ENCODE measurements at places on chromosomes 12 and 14.

GRCh38 chr12:48349471-48349870, 1.2 kb downstream of the ZNF641 start:
- DNase-seq: no peak

GRCh38 chr14:80003138-80003537, 208.2 kb downstream of the DIO2 start:
- DNase-seq: peak; percentile 39

- no peak for DNase-seq
Measured at GRCh38 chr14:73786636-73787485, 64.8 kb upstream of the PTGR2 start.

DNA sequence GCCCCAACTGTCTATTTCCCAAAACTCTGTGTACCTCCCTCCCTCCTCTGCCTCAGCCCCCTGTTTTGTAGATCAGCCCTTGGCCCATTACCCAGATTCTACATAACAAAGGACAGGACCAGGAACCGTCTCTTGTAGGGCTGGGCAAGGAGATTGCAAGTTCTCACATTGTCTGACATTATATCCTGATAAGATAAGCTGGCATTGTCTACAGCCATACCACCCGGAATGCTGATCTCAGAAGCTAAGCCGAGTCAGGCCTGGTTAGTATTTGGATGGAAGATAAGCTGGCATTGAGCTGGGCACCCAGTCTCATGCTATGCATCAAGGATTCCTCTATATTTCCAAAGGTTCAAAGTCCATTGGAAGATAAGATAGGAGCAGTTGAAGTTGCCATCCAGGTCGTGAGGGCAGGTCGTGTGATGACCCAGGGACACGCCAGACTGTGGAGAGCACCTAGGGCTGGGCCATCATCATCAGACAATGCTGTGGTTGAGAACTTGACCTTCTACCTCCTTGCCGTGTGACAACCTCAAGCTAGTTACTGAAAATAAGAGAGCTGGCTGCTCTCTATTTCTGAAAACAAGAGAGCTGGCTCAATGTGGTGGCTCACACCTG, 29.5 kb downstream of the PHETA1 start:
- no peak for DNase-seq

DNA sequence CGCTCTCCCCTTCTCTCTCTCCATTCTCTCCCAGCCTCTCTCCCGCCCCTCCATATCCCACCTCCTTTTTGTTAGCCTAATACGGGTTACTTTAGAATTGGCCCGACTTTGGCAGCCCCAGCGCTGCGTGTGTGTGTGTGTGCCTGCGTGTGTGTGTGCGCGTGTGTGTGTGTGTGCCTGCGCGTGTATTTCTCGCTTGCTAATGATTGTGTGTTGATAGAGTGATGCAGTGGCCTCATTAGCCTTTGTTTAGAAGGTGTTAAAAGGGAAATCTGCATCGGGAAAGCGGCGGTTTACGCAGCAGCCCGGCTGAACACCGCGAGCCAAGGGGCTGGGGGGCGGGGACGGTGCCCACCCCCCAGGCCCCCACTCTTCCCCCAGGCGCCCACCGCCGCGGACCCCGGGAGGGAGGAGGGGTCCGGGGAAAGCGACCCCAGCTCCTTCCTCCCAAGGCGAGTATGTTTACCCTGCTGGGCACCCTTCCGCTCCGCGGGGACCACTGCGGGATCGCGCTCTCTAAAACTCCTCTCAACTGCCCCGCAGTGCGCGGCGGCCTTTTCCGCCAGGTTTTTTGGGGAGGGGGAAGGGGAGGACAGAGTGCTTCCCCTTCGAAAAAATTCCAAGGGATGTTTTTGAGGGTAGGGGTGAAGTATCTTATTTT, 6.8 kb upstream of the LHX5 start:
- no peak for DNase-seq

- no peak for DNase-seq
Measured at GRCh38 chr12:51225234-51225633, 7.4 kb upstream of the POU6F1 start.

GRCh38 chr14:49921401-49921800, 28.5 kb downstream of the ARF6 start:
- no peak for DNase-seq

GRCh38 chr12:123513805-123514204, 19.7 kb downstream of the RILPL1 start:
- DNase-seq: no peak

DNA sequence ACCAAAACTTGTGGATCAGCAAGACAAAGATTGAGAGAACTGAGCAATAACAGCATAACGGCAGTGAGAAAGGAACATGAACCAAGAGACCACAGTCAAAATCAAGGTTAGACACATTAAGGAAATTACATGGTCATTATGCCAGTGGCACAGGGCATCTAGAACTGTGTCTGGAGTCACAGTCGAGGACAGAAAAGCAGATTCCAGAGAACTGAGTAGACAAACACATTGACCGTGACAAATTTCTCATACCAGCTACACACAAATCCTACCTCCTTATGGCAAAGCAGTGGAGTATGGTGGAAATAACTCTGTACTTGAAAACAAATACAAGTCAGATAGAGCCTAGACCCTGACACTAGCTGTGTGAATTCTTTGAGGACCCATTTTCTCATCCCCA, 367.3 kb downstream of the DUSP6 start:
- DNase-seq: no peak

- DNase-seq: no peak
Measured at GRCh38 chr14:80663541-80663940, 278.0 kb downstream of the CEP128 start.

DNA sequence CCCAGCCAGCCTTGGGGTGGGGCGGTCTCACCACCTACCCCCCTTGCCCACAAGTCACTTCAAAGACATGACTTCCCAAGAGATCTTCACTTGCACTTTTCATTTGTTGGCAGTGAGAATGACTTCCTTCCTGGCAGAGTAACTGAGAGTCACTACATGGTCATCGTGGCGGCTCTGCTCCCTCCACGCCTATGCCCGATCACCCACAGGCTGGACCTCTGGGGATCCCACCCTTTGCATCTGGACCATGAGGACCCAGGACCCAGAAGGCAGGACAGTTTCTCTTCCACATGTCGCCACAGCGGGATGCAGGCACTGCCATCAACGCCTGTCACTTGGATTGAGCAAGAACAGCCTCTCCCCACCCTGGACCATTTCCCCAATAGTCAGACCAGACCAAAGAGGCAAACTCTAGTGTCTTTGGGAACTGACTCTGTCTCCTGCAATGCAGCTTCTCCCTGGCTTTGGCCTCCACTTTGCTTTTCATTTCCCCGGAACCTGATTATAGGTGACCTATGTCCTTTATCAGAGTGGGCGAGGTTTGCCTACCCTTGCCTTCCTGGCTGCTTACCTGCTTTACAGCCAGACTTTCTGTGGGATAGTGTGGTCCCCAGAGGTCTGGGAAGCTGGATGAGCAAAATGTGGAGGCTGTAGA, 3.6 kb downstream of the VDR start:
- no peak for DNase-seq

- DNase-seq: no peak
Measured at GRCh38 chr12:83256562-83256961, 569.9 kb downstream of the TMTC2 start.

DNA sequence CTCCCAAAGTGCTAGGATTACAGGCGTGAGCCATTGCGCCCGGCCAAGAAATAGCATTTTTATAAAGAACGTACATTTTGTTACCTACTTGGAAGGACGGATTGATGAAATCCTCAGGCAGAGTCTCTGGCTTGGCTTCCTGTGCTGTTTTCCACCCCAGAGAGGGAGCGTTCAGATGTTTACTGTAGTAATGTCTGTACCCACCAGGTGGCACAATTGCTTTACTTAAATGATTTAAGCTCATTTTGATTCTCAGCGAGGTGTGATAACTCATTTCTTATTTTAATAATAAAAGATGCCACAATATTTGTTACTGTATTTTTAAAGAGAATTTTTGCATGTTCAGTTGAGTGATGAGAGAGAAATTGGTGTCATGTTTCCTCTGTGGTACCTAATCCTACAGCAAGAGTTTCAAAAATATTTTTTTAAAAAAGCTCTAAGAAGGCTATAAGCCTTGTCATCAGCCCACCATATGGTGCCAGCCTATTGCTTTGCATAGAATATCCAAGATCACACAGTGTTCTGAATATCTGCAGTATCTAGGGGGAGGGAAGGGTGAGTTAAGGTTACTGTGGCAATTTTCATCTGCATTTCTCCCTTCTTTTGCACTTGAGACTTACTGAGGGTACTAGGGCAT, 82.6 kb upstream of the TRAF3 start:
- peak; percentile 60 for DNase-seq

DNA sequence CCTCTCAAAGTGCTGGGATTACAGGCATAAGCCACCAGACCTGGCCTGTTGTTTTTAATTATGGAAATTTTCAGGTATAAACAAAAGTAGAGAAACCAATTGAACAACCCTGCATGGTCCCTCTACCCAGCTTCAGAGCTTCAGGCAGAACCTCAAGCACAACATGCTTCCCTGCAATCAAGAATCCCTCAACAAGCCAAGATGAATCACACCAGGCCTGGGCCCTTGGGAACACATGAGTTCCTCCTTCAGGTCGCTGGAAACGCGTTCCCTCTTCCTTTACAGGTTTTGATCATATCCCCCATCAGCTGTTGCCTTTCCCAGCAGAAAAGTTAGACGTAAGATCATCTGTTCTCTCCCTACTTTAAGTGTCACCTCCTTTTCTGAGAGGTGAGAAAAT, 20.5 kb upstream of the CORO1C start:
- no peak for DNase-seq

DNA sequence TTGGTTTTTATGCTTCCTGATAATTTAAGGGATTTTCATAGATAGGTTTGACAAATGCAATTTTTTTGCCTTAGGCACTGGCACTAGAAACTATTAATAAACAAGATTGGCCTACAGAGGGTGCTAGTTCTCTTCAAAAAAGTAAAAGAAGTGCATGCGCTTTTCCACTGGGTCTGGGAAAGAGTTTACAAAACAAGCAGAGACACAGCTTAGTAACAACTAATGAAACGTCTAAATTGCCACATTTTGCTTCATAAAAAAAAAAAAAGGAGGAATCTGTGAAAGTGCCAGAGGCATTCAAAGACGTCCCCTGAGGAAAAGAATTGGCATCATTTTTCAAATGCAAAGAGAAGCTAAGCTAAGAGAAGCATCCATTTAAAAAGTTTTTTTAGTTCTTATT, 58.3 kb upstream of the EEA1 start:
- DNase-seq: peak; percentile 56

- no peak for DNase-seq
Measured at GRCh38 chr14:104108570-104109541, 23.4 kb downstream of the ASPG start.

DNA sequence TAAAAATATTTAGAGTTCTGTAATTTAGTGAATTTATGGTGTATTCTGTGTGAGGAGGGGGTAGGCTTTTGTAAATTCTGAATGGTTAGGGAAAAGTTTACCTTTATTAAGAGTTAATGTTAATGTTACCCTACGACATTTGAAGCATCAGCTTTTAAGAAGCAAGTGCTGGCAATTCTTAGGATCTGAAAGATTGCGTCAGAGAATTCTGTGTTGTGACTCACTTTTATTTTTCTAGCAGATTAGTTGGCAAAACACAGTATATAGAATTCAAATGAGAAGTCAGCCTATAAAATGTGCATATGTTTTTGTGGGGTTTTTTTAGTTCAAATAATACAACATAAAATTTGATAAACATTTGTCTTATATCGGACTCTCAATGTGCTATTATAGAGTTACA, 97.6 kb downstream of the RAD52 start:
- no peak for DNase-seq

- DNase-seq: peak; percentile 29
Measured at GRCh38 chr14:76109087-76109880, 42.4 kb upstream of the GPATCH2L start.

- no peak for DNase-seq
Measured at GRCh38 chr12:48927261-48927660, 2.0 kb upstream of the FKBP11 start.

DNA sequence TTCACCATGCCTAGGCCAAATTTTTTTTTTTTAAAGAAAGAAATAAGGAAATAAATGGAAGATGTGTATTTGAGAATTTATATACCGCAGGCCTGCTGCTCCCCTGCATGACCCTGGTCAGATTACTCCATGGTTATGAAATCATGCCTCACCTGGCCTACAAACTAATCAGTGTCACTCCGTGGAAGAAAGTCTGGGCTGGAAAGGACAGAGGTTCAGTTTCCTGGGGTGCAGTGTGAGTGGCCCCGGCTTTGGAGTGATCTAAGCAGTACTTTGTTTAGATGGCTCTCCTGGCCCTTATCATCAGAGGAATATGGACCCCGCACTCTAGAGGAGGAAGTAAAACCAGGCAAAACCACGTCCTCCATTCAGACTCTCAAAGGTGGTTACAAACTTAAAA, 9.6 kb downstream of the APOBEC1 start:
- DNase-seq: no peak

Measured in HFF-Myc (cell line).